ENCODE measurements at places on chromosomes 16 and 17.

- no peak for DNase-seq
Observed at GRCh38 chr17:79851461-79851817, 12.2 kb upstream of the CBX4 start.

- no peak for DNase-seq
Observed at GRCh38 chr17:51000835-51001638, 119.6 kb downstream of the SPAG9 start.

- no peak for DNase-seq
Observed at GRCh38 chr17:6322316-6322715, 112.6 kb downstream of the AIPL1 start.

DNA sequence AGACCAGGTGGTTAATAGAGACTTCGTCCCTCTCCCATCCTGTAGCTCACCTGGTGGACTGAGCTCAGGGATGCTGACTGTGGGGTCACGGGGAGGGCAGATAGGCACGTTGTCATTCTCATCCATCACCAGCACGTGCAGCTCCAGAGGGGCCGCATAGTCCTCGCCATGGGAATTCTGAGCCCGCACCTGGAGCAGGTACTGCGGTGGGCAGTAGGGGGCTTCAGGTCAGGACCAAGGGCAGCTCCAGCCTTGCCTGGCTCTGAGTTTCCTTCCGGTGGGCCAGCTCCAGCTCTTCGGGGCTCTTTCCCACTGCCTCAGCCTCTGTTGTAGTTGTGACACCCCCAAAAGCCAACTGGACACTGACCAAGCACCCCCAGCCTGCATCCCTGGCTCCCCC lies 5.6 kb downstream of the CDH16 start:
- no peak for DNase-seq

GRCh38 chr17:7462474-7463371 lies 16.7 kb downstream of the ZBTB4 start:
- DNase-seq: no peak

DNA sequence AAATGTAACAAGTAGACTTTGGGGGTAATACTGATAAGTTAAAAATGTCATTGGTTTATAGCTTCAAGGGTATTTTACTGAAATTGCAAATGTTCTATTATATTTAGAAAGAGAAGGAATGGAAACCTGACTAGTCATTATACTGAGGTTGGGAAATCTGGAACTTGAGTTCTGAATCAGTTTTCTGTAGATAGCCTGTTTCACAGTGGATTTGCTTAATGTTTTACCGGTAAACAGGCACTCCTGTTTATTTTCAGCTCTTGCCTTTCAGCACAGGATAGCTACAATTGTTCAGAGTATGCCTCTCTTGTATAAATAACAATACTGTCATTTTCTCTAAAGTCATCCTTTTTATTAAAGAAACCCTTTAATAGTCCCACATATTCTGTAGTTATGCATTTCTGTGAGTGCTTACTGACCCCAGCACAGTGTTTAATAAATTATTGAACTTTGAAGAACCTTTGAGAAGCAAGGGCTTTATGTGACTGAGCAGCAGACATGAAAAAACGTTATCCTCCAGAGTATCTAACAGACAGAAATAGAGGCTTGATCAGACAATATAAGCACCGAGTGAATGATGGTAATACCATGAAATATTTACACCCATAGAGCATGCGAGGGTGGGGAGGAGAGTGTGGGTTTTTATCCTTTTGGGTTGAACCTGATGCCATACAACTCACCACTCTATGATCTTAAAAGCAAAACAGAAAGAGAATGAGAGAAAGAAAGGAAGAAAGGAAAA lies 58.2 kb downstream of the FTO start:
- DNase-seq: no peak

DNA sequence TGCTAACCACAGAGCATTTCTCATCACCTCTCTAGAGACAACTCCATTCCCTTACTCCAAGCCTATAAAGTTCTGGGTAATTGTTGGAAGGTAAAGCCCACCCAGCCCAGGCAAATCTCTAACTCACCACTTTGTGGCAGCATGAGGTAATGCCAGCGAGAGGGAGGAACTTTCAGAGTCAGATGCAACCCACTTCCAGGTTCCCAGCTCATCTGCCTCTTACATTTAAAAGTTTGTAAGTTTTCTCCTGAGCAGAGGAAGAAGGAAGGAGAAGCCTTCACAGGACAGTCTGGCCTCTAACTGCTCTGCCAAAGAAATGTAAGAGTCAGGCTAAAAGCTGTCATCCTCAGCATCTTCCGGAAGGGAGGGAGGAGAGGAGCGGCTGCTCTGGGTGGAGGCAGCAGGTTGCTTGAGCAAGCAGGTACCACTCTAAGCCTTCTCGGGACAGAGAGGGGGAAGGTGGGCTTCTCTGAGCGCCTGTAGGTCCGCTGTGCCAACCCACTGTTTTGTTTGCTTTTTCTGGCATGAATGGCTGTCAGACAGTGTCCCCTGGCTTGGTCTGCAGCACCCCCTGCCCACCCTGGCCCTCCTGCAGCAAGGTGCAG lies 1.0 kb downstream of the ZNF319 start:
- peak; percentile 55 for DNase-seq

GRCh38 chr16:83733301-83733700 lies 74.5 kb upstream of the HSBP1 start:
- no peak for DNase-seq

DNA sequence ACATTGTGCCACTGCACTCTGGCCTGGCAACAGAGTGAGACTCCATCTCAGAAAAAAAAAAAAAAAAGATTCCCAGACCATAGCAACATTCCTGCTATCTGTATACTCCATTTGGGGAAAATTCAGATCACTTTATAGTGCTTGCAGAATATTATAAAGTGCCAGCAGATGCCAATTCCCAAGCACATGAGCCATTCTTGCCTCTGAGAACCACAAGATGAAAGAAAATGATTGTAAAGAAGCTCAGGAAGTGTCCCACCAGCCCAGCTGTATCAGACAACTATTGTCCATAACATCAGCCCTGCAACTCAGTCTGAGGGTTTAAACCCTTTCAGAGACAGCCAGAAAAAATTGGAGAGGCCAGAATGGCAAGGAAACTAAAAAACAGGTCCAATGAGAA lies 69.0 kb downstream of the HS3ST2 start:
- DNase-seq: no peak
